Bronchial epithelial cell (primary cell): ENCODE measurements at places on chromosomes 5 and 9. TPM values are rescaled to one million over a fixed set of nuclear protein-coding genes. Genes with fewer than 3 reads are reported as not detected.
A peak's percentile ranks its signal among the peaks of the same experiment; 100 is the strongest.

LHX3 gene
- total RNA-seq, result not detected in 2 replicates

MFAP3 gene
- 57.1 and 68.4 TPM in 2 replicates for total RNA-seq

EIF4EBP3 gene
- total RNA-seq, result 2.6 and 3.2 TPM in 2 replicates

HAVCR2 gene
- total RNA-seq, result 0.38 and 0.53 TPM in 2 replicates

CNTNAP3 gene
- total RNA-seq, result 9.1 and 11.6 TPM in 2 replicates

ASPN gene
- not detected in 2 replicates for total RNA-seq

LRRC14B gene
- total RNA-seq, result not detected in 2 replicates

FGF1 gene
- under 0.01 and 0.38 TPM in 2 replicates for total RNA-seq

EPB41L4B gene
- 30.3 and 47.7 TPM in 2 replicates for total RNA-seq

CD72 gene
- 0.79 and 0.90 TPM in 2 replicates for total RNA-seq

OMD gene
- total RNA-seq, result not detected in 2 replicates

NR6A1 gene
- total RNA-seq, result 2.9 TPM in 2 replicates

CDC26 gene
- total RNA-seq, result 24.7 and 30.6 TPM in 2 replicates

PCDHB7 gene
- not detected in 2 replicates for total RNA-seq

RXRA gene
- 16.8 and 21.3 TPM in 2 replicates for total RNA-seq

CTNND2 gene
- not detected in 2 replicates for total RNA-seq

DNA sequence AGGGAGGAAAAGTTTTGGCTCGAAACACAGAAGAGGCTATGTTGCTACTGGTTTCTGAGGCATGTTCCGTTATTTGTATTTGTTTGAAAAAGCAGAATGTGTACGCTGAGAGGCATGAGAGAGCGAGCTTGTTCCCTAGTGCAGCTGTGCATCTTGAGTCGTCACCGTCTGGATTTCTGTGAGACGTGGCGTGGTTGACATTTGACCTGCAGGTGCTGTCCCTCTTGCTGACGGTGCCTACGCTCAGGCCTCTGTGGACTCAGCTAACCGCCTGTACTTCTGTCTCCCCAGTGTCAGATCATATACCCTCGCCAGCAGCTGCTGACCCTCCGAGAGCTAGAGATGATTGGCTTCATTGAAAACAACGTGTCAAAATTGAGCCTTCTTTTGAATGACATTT lies 21.5 kb downstream of the TRIP13 start:
- DNase-seq, result no peak

GRCh38 chr9:110355911-110356310 lies 18.2 kb upstream of the TXNDC8 start:
- DNase-seq, result no peak

DNA sequence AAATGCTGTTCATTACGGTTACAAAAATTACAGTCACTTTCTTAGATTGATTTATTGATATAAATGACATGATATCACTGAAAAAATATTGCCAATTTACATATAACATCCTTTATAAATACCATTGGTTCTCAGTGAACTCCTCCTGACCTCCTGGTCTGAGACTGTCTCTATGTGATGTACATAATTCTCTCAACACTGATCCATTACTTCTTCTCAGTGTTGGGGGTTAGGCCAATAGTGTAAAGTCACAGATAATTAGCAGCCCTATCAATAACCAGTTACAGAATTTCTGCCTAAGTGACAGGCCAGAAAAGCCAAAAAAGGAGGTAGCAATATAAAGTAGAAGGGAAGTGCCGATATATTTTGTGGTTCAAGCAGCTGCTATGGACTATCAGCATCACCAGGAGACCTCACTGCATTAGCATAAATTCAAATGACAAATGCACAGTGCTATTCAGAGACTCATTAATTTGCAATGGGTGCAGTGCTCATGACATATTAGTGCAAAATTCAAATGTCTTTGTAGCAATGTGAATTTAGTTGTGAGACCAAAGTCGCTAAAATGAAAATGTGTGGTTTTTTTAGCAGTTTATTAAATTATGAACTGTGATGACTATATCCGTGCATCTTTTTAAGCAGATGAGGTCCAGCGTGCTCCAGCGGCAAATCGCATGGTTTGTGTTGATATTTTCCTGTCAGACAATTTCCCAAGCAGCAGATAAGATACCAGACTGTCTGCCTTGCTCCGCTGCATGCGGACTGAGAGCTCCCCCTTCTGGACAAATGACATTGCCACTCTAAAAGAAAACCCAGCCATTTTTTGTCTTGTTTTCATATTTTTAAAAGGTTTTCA lies 144.6 kb downstream of the CETN3 start:
- peak; percentile 55 for DNase-seq

DNA sequence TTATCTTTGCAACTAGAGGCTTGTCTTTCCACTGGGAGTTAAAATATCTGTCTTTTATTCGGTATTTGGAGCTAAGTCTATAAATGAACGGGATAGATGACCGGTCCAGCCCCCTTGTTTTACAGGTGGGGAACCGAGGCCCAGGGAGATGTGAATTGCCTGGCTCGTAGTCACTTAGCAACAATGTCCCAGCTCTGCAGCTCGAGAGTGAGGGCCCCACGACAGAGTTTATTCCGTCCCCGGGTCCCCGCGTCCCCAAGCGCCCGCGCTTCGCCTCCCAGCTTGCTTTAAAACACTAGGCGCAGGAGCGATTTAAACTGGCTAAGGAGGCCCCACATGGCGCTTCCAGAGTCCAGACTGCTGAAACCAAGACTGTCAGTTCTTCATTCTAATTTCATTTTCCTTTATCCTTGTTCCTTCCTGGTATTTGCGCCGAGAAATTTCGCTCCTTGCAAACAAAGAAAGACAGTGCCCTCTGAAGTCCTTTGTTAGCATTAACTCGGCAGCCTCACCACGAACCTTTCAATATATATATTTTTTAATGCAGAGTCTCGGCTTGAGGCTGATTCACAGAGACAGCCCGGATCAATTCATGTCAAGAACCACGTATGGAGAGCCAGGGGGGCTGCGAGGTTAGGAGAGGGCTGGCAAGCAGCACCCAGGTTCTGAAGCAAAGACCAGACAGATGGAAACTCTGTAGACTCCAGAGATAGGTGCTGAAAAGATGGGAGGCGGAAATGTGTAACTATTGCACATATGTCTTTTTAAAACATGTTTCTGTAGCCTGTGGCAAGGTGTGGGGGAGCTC lies 1.4 kb upstream of the ENC1 start:
- DNase-seq, result peak; percentile 81

- DNase-seq, result no peak
Measured at GRCh38 chr5:135307143-135307903, 91.7 kb downstream of the MACROH2A1 start.

DNA sequence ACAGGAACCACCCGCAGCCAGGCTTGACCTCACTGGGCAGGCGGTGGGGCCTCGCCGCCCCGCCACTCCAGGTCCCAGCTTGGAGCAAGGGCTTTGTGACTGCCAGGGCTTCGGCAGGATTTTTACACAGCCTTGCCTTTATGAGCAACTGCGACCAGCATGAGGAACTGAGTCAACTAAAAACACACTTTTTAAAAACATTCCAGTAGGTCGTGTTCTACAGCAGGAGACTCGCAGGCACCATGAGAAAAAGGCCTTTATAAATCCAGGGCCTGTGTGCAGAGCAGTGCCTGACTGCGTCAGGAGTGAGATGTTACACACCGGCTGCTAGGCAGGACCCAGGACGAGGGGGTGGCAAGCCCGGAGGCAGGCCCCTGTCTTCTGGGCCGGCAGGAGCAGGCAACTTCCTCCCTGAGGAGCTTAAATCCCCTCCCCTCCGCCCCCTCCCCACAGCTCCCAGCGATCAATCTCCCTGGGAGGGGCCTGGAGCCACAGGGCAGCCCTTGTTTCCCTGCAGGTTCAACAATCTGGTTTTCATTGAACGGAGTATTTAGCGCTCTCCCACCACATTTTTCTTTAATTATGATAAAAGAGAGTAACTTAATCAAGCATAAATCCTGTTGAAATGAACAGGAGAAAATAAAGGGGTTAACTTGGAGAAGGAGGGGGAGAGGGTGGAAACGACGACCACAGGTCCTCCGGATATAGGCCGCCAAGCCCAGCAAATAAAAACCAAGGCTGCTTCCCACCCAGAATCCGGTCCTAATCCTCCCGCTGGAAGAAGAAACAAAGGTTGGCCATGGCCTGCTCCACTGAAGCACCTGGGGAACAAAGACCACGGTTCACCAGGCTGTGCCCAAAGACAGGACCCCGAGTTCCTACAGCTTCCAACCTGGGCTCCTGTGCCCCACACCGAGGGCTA lies 92.5 kb downstream of the ROR2 start:
- no peak for DNase-seq

GRCh38 chr5:51746023-51746422 lies 362.8 kb downstream of the ISL1 start:
- DNase-seq, result no peak

GRCh38 chr9:134025606-134026541 lies 593 bp downstream of the BRD3OS start:
- DNase-seq, result peak; percentile 8

- no peak for DNase-seq
Measured at GRCh38 chr9:34171753-34172535, 6.9 kb upstream of the UBAP1 start.

- DNase-seq, result no peak
Measured at GRCh38 chr5:143220748-143221251, 182.7 kb downstream of the NR3C1 start.

DNA sequence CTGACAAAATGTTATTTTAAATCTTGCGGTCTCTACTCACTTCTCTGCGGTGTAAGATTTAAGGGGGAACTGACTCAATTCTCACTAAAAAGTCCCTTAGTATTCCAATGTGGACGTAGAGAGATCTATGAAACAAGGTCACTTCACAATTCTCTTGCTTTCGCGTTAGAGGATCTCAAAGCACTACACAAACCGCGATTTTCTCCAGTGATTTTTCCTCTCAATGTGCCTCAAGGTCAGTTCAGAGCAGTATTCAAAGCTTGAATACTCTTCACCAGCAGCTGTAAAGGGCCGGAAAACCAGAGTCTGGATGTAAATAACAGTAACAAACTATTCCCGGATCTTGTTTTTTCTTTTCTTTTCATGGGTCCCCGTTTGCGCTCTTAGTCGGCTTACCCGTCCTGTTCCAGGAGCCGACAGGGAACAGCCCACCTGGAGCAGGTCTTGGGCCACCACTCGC lies 128.2 kb downstream of the TMEM161B start:
- no peak for DNase-seq

- peak; percentile 42 for DNase-seq
Measured at GRCh38 chr5:34022121-34022705, 14.4 kb upstream of the AMACR start.

DNA sequence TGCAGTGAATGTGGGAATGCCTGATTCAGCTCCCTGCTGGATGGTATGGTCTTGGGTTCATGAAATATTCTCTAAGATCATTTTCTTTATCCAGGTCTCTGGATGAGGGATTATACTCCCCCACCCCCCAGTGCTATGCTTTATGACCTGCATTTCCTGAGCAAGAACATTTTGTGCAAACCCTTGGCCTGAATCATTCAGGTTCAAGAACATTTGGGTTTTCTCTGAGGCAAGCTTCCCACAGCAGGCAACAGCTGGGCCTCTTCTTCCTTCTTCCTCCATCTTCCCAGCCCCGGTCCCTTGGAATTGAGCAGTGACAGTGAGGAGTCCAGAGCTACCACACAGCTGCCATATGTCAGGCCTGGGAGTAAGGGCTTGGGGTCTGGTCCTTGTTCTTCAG lies 58.6 kb upstream of the TNFSF15 start:
- DNase-seq, result no peak

- DNase-seq, result no peak
Measured at GRCh38 chr9:121688146-121688680, 36.8 kb downstream of the DAB2IP start.

DNA sequence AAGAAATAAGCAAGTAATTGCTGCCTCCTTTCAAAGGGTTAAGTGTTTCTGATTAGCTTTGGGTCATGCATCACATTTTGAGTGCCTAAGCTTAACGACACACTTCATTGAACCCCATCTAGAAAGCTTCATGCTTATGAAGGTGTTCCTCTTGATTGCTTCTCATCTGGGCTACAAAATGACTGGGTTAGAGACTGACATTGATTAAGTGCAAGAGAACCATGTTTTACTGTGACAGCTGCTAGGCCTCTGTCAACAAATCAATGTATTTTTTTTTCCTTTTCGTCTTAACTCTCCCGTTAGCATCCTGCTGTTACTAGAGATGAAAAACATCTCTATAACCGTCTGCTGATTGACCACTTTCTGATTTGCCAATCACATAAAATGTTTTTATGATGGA lies 725.0 kb downstream of the TLE1 start:
- DNase-seq, result no peak

DNA sequence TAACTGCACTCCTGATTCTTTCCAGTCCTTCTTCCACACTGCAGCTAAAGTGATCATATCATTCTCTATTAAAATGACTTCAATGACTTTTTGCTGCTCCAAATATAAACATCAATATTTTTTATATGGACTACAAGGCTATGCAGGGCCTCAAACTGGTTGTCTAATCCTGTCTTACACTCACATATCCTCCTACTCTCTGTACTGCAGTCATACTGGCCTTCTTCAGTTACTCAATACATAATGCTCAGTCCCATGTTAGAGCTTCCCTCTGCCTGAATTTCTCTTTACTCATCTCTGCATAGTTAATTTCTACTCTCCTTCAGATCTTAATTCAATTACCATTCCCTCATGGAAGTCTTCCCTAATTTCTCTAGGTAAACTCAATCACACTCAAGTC lies 3.4 kb downstream of the MEIKIN start:
- DNase-seq, result no peak

- no peak for DNase-seq
Measured at GRCh38 chr9:121636978-121637712, 14.3 kb upstream of the DAB2IP start.

GRCh38 chr9:4475301-4475700 lies 15.0 kb upstream of the SLC1A1 start:
- DNase-seq, result no peak

DNA sequence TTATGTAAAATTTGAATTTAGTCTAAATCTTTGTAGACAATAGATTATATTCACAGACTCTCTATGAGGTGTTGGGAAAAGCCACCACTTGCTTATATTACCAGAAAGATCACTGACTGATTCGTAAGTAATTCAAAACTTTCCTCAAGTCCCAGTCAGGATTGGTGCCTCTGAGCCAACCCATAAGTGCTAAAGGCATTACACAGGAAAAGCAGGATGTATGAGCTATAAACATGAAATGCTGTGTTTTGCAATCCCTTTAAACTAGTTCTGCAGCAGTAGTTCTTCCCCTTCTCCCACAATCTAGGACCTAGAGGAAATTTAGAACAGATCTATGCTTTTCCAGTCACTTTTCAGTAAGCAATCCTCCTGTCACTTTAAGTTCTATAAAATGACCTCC lies 48.0 kb downstream of the SHLD3 start:
- DNase-seq, result peak; percentile 77

DNA sequence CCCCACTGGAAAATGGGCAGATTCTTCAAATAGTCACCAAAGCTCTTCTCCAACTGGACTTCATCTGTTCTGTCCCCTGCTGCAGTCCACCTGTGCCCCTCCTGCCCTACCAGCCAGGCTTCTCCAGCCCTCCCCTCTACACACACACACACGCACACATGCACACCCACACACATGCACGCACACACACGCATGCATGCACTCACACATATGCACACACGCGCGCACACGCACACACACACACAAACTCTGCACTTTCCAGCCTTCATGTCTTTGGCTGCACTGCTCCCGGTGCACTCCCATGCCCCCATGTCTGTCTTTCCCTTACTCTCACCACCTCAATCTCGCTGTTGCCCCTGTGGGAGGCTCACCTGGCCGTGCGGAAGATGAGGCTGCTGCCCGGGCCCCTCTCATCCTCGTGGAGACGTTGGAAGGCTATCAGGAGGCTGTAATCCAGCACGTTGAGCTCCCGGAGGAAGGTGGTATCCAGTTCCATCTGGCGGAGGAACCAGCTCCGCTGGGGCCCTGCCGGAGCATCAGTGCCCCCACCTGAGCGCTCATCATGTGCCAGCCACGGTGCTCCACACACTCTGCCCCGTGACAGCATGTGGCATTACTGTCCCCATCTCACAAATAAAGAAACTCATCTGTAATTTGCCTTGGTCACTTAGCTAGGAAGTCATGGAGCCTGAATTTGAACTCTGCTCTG lies 5.7 kb downstream of the PIP5KL1 start:
- no peak for DNase-seq
